ENCODE measurements at places on chromosomes 6 and 20.

- DNase-seq = no peak
Observed at GRCh38 chr6:158029668-158030230, 48.1 kb downstream of the SYNJ2 start.

- DNase-seq = no peak
Observed at GRCh38 chr6:148192310-148192709, 150.3 kb upstream of the SASH1 start.

DNA sequence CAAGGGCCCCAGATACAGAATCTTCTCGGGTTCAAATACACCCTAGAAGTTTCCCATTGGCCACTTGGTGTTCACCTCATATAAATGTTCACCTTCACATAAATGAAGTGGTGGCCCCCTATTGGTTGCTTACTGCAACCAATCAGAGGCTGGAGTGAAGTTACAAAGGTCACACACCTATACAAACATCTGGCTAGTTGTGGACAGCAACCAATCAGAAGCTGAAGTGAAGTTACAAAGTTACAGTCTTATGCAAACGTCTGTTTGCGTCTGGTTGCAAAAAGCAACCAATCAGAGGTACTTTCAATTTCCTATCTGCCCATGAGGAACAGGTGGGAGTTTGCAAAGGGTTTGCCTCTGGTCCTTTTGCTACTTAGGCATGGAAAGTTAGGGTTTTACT lies 206.5 kb upstream of the BMP2 start:
- DNase-seq = no peak

- DNase-seq = no peak
Observed at GRCh38 chr20:10022625-10023024, 12.2 kb upstream of the ANKEF1 start.

DNA sequence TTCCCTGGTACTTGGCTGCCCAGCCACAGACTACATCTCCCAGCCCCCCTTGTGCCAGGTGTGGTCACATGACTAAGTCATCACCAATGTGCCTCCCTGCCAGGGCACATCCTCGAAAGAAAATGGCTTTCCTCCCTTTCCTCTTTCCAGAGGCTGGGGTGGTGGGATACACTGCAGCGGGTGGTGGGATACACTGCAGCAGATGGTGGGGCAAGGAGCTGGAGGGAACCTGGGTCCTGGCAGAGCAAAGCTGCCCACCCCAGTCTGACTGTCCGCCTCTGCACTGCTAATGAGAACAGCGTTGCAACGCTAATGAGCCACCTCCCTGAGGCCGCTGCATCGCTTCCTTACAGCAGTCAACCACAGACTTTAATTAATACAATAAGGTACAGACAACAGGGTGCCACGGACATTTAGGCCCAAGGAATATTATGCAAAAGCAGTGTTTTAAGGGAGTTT lies 125.3 kb downstream of the PREX1 start:
- DNase-seq = no peak

Data from ovary (tissue), 10 donors.